Right lobe of liver (tissue), 6 donors: ENCODE measurements at places on chromosomes 3 and 15. TPM values are rescaled to one million over a fixed set of nuclear protein-coding genes. Genes with fewer than 3 reads are reported as not detected.

- no peak overlapping the region for H3K27ac ChIP-seq
- H3K27me3 ChIP-seq, result no peaks in the 10 kb centered on the region
- H3K4me3 ChIP-seq, result no peak overlapping the region
- H3K4me1 ChIP-seq, result no peaks in the 10 kb centered on the region
Measured at GRCh38 chr3:105970283-105970682, 101.5 kb upstream of the CBLB start.

- H3K27ac ChIP-seq, result no peak overlapping the region
- H3K4me3 ChIP-seq, result no peak overlapping the region
- H3K36me3 ChIP-seq, result no peaks in the 10 kb centered on the region
- no peaks in the 10 kb centered on the region for H3K4me1 ChIP-seq
Measured at GRCh38 chr3:177731644-177732268, 534.5 kb upstream of the TBL1XR1 start.

DNA sequence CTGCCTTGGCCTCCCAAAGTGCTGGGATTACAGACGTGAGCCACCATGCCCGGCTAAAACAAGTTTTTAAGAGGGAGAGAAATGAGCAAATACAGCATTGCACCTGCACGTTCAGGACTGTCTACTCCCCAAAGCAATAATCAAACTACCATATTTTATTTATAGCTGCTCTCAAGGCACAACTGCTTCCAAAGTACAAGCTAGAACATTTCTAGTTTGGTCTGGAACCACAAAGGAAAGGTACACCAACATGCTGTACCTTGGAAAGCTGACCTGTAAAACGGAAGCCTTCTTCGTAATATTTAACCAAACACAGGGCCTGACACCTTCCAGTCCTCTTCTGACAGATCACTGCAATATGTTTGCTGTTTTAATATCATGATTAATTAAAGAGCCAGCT lies 14.5 kb upstream of the VGLL4 start:
- no peak overlapping the region for H3K4me3 ChIP-seq
- DNase-seq, result no peak
- H3K36me3 ChIP-seq, result no peaks in the 10 kb centered on the region
- no peak overlapping the region for H3K27ac ChIP-seq

DNA sequence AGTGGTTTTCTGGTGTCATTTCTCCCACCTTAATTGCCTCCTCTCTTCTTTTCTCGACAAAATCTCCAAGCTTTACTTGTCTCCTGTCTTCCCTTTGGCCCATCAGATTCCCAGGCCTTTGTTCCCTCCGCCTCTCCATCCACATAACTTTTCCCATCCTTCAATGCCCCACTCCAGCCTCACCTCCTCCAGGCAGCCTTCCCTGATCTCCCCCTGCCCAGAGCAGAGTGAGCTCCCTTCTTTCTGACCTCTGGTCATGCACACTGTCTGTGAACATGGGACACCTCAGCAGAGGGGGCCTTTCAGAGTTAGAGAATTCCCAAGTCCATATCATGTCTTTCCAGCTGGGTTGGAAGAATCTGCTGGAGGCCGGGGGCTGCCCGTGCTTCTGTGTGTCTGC lies 14.6 kb upstream of the SSUH2 start:
- no peak overlapping the region for H3K27ac ChIP-seq
- no peaks in the 10 kb centered on the region for H3K36me3 ChIP-seq
- no peaks in the 10 kb centered on the region for H3K4me1 ChIP-seq
- no peaks in the 10 kb centered on the region for H3K27me3 ChIP-seq

Gene PAQR9
- 10.8 TPM for total RNA-seq

GRCh38 chr15:94683902-94684301 lies 452.5 kb downstream of the MCTP2 start:
- H3K4me1 ChIP-seq, result no peaks in the 10 kb centered on the region
- H3K4me3 ChIP-seq, result no peak overlapping the region
- no peak for DNase-seq
- no peaks in the 10 kb centered on the region for H3K36me3 ChIP-seq

DNA sequence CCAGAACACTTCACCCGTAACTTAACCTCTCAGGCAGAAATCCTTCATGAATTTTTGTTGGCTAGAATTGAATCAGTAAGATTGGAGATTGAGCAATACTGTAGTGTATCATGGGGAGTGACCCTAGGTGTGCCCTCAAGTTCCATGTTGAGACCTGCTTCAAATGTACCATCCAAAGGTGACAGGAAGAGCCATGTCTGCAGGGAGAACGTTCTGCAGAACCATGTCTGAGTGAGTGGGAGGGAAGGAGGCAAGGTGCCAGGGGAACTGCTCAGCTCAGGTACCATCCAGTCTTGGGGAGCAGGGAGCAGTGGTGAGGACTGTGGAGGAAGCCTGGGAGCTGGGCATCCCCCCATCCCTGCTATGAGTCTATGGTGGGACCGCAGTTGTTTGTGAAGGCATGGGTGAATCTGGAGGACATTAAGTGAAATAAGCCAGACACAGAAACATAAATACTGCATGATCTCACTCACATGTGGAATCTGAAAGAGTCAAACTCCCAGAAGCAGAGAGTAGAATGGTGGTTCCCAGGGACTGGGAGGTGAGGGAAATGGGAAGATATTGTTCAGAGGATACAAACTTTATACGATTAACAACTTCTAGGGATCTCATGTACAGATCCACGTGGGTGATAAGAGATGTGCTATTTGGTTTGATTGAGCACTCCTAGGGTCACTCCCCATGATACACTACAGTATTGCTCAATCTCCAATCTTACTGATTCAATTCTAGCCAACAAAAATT lies 23.3 kb downstream of the CFAP161 start:
- DNase-seq, result no peak
- H3K4me1 ChIP-seq, result no peaks in the 10 kb centered on the region
- H3K4me3 ChIP-seq, result no peak overlapping the region
- H3K27me3 ChIP-seq, result no peaks in the 10 kb centered on the region
- H3K27ac ChIP-seq, result no peak overlapping the region

DNA sequence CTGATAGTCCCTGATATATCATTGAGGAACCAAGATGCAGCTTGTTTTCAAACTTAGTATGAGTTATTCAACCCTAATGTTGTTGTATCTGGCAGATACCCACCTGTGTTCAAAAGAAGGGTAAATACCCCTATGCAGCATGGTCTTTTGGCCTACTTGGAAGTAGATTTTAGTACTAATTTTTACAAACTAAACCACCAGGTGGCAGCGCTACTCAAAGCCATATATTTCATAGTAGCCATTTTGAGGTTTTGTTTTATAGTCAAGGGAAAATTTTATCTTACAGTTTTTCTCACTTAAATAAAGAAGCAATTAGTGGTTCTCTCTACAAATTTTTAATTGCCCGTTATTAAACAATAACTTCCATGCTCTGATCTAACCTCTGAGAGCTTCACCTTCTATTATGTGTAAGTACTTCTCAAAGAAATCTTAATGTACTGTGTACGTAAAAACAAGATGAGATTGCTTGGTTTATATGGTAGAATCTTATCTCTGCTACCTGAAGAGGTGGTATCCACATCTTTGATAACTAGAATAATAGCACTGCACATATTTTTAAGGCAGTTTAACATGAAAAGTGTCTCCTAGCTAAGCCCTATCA lies 31.5 kb upstream of the MLF1 start:
- DNase-seq, result no peak
- H3K27me3 ChIP-seq, result no peaks in the 10 kb centered on the region
- H3K36me3 ChIP-seq, result no peaks in the 10 kb centered on the region
- no peak overlapping the region for H3K27ac ChIP-seq

GRCh38 chr3:46296826-46297225 lies 54.6 kb downstream of the CCR3 start:
- H3K4me3 ChIP-seq, result no peak overlapping the region
- no peak overlapping the region for H3K27ac ChIP-seq
- no peaks in the 10 kb centered on the region for H3K27me3 ChIP-seq
- no peaks in the 10 kb centered on the region for H3K36me3 ChIP-seq

Gene CAPN3
- 3.2 TPM for total RNA-seq

DNA sequence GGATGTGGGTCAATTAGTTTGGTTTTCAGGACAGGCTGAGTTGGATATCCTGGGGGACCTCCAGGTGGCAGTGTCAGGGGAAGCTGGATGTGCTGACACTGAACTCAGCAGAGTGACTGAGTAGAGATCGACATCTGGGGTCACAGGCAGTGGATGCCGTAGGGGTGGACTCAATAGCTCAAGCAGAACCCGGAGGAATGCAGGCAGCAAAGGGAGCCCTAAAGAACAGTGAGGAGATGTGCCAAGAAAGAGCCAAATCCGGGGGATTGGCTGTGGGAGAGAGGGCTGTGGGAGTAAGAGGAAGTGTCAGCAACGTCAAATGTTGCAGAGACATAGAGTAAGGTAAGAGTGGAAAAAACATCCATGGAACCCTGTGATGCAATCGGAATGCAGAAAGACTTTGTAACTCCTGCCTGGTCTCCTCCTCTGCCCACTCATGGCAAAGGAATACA lies 11.6 kb downstream of the CCR5AS start:
- no peaks in the 10 kb centered on the region for H3K36me3 ChIP-seq
- no peak overlapping the region for H3K4me3 ChIP-seq
- no peak overlapping the region for H3K27ac ChIP-seq
- no peaks in the 10 kb centered on the region for H3K27me3 ChIP-seq
- peaks cover 7% of the 10 kb centered on the region for H3K4me1 ChIP-seq

DNA sequence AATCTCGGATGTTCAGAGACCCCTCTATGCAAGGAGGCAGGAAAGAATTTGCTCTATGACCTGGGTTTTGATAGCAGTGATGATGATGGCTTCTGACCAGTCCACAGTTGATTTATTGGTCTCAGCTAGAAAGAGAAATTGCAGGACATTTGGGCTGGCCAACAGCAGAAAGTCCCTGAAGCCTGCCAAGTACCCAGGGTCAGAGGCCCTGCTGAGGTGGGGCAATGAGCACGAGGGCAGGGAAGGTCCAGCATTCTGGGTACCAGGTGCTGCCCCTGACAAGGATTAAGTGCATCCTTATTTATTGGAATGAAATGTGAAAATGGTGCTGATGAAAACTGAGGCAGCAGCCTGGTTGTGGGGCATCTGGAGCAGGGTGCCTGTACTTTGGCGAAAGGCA lies 19.8 kb downstream of the C3orf62 start:
- H3K27me3 ChIP-seq, result no peaks in the 10 kb centered on the region
- H3K4me1 ChIP-seq, result no peaks in the 10 kb centered on the region
- peak; percentile 73 for DNase-seq
- H3K4me3 ChIP-seq, result no peak overlapping the region

Gene LSAMP
- total RNA-seq, result 0.12 TPM

DNA sequence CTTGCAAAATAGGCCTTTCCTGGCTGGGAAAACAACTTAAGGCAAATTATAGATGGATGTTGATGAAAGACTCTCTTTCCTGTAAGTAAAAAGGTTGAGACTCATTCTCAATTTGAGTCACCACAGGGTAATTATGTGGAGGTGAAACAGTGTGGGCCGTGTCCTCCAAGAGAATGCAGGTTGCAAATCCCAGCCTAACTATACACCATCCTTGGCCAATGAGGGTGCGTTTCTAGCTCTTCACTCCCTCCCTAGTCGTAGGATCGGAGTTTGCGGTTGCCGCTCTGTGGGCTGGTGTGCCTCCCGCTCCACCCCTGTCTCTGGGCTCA lies 259.9 kb downstream of the PLCL2 start:
- no peak for DNase-seq
- H3K27me3 ChIP-seq, result no peaks in the 10 kb centered on the region
- no peaks in the 10 kb centered on the region for H3K36me3 ChIP-seq
- H3K4me3 ChIP-seq, result no peak overlapping the region

Gene GOLGA6L7
- total RNA-seq, result not detected

Gene PODXL2
- total RNA-seq, result 0.43 TPM

GRCh38 chr15:88484682-88485331 lies 17.3 kb downstream of the MRPS11 start:
- no peaks in the 10 kb centered on the region for H3K4me1 ChIP-seq
- H3K27me3 ChIP-seq, result no peaks in the 10 kb centered on the region

Gene TRAT1
- 1.9 TPM for total RNA-seq

Gene GANC
- total RNA-seq, result 13.9 TPM
